ENCODE measurements at places on chromosomes 3 and 15.

DNA sequence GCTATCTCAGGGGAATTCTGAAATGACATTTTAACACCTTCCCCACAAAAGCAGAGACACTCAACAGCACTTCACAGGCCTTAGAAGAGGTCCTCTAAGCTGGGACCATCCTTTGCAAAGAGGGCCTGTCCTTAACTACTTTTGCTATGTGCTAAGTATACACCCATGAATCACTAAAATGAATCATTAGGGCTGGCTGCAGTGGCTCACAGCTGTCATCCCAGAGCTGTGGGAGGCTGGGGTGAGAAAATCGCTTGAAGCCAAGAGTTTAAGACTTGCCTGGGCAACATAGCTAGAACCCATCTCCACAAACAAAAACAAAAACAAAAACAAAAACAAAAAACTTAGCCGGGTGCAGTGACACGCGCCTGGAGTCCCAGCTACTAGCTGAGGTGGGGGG lies 53.9 kb upstream of the MELTF start:
- no peak for DNase-seq

- no peak for DNase-seq
Observed at GRCh38 chr3:161781381-161781780, 284.8 kb downstream of the OTOL1 start.

DNA sequence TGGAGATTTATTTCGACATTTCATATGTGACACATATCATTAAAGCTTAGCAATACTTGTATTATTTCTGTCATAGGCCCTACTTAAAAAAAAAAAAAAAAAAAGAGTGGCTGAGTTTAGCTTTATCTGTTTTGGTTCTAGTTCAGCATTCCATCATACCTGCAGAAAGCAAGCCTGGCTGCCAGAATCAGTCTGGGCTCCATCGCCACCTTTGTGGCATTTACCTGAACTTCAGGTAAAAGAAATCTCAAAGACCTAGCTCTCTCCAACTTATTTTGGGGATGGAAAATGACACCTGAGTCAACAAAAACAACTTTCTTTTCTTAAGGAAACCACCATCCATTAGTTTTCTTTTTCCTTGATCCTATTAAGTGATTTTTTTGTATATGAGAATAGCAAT lies 82.1 kb downstream of the NEK10 start:
- DNase-seq: no peak

DNA sequence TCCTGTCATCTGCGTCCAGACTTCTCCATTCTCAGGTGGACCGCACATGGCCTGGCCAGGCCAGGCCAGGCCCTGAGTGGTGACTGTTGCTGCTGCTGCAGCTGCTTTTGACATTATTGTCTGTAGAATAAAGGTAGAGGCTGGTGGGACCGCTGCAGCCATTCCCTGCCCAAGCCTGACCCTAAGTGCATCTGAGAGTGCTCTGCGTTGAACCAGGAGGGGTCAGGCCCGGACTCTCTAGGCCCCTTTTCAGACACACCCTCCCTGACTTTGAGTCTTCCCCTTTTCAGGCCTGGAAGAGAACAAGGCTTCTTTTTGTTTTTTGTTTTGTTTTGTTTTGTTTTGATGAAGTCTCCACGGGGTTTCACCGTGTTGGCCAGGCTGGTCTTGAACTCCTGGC lies 54.6 kb upstream of the FLNB start:
- DNase-seq: no peak

DNA sequence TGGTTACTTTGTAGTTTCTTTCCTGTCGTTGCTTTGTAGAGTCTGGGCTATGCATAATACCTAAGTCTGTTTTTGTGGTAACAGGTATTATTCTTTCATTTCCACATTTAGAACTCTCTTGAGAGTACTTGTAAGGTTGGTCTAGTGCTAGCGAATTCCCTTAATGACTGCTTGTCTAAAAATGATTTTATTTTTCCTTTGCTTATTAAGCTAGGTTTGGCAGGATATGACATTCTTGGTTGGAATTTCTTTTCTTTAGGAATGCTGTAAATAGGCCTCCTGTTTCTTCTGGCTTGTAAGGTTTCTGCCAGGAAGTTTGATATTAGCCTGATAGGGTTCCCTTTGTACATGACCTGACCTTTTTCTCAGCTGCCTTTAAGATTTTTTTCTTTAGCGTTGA lies 70.1 kb upstream of the SGO1 start:
- DNase-seq: no peak

- no peak for DNase-seq
Observed at GRCh38 chr3:127720985-127721935, 48.5 kb downstream of the ABTB1 start.

GRCh38 chr3:139299261-139300132 lies 44.3 kb upstream of the MRPS22 start:
- DNase-seq: no peak

GRCh38 chr15:97045666-97046421 lies 715.3 kb downstream of the NR2F2 start:
- DNase-seq: no peak

DNA sequence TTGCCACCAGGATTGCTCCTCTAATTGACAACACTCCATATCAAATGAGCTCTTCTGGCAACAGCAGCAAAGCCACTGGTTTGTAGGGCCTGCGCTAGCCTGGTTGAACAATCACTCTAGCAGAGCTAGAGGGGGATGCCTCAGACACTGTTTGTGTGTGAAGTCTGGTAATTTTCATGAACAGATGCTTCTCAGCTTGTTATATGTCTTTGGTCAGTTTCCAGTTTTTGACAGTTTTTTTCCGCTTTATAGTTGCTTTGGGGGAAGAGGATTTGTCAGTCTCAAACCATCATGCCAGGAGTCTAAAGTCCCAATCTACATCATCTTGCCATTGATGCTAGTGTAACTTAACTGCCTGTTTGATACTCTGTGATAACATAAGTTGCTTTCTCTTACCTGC lies 136.0 kb downstream of the HCN4 start:
- no peak for DNase-seq

DNA sequence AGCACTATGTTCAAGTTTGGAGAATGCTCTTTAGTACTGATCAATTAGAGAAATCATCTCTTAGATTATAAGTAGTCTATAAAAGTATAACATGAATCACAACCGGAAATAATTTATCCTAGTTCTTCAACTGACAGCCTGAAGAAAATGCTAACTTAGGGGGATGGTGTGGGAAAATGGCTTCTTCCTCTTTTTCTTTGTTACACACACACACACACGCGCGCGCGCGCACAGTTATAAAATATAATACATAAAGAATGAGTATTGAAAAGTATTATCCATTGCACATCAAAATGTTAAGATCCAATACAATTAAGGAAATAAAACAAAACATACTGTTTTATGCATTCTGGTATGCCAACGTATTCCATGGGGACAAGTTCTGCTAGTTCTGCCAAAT lies 11.2 kb upstream of the GTF2A2 start:
- no peak for DNase-seq

DNA sequence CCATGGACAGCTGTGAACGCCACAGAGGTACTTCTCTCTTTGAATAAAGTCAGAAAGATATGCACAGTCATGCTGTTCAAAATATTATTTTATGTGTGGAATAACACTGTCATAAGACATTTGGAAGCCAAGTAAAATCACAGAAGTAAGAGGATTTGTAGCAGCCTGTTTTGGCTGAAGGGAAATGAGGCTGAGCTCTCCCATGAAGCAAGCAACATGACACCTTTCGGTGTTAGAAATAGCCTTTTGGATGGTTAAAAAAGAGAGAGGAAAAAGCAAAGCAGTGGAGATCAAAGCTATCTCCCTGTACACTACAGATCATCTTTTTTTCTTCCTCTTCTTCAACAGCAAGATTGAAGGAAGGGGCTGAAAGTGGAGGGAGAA lies 755.3 kb downstream of the ROBO1 start:
- DNase-seq: no peak

DNA sequence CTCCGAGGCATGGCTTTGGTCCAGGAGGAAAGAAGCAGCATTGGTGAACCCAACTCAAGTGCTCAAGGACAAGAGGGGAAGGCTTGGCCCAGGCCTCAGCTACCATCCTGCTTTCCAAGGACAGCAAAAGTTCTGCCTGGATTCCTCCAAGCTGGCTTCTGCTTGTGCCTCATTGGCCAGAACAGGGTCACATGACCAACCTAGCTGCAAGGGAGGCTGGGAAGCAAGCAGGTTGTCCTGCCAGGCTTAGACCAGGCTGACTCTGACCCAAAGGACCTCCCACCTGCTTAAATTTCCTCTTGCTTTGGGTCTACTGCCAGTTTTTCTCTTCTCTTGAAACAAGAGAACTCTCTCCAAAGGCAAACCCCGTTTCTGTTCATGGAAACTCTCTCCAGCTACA lies 70.7 kb downstream of the RPN1 start:
- DNase-seq: no peak

- DNase-seq: no peak
Observed at GRCh38 chr3:156658732-156659090, 15.7 kb upstream of the TIPARP start.

DNA sequence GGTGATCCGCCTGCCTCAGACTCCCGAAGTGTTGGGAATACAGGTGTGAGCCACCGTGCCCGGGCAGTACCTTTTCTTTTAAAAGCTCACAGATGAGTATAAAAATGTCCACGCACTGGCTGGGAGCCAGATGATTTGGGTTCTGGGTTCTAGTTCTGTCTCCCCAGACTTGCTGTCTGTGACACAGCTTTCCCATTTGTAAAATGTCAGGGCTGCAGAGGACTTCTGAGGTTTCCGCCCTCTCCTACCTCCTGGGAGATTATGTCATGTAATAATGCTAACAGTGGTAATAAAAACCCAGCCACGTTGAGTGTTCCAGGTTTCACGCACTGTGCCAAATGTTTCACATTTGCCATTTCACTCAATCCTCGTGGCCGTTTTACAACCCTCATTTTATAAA lies 1.3 kb upstream of the PPP4R2 start:
- no peak for DNase-seq

GRCh38 chr15:74642348-74642733 lies 26.7 kb downstream of the CLK3 start:
- DNase-seq: no peak

- DNase-seq: no peak
Observed at GRCh38 chr3:168688267-168688666, 592.5 kb upstream of the GOLIM4 start.

DNA sequence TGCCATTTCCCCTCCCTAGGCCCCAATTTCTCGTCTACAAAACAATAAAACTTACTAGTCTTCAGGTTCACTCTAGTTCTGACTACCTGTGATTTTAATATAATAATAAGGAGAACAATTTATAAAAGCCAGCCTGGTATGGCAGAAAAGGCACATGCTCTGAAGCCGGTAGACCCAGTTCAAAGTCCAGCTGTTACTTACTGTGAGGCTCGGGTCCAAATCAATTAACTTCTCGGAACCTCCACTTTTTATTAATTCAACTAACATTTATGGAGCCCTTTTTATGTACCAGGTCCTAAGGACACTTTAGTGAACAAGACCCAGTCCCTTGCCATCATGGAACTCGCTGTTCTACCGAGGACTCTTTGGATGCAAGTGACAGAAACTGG lies 53.8 kb upstream of the SMAD3 start:
- DNase-seq: no peak

DNA sequence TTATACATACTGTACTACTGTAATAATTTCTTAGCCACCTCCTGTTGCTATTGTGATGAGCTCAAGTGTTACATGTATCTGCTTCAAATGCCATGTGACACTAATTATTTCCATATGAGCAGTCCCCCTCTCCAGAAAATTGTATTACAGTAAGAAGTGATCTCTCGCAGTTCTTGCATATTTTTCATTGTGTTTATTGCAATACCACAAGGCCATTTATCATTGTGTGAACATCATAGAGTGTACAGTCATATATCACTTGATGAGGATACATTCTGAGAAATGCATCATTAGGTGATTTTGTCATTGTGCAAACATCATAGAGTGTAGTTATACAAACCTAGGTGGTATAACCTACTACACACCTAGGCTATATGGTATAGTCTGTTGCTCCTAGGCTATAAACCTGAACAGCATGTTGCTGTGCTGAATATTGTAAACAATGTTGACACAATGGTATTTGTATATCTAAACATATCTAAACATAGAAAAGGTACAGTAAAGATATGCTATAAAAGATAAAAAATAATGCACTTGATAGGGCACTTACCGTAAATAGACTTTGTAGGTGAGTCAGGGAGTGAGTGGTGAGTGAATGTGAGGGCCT lies 189.6 kb upstream of the MLF1 start:
- no peak for DNase-seq

GRCh38 chr3:51581524-51581923 lies 43.0 kb downstream of the RAD54L2 start:
- no peak for DNase-seq

- no peak for DNase-seq
Observed at GRCh38 chr15:68972201-68973065, 42.1 kb upstream of the NOX5 start.

- DNase-seq: no peak
Observed at GRCh38 chr3:158213461-158213860, 103.6 kb downstream of the RSRC1 start.

GRCh38 chr3:195829897-195830254 lies 18.1 kb upstream of the MUC4 start:
- no peak for DNase-seq

DNA sequence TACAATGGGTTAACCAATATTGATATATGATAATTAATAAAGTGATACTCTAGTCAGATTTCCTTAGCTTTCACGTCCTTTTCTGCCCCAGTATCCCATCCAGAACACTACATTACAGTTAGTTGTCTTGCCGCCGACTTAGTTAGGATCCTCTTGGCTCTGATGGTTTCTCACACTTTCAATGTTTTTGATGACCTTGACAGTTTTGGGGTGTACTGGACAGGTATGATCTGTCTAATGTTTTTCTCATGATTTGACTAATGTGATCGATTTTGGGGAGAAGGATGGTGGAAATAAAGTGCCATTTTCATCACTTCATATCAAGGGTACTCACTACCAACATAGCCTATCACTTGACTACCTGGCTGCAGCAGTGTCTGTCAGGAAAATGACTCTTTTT lies 245.0 kb upstream of the TMC3 start:
- DNase-seq: no peak

DNA sequence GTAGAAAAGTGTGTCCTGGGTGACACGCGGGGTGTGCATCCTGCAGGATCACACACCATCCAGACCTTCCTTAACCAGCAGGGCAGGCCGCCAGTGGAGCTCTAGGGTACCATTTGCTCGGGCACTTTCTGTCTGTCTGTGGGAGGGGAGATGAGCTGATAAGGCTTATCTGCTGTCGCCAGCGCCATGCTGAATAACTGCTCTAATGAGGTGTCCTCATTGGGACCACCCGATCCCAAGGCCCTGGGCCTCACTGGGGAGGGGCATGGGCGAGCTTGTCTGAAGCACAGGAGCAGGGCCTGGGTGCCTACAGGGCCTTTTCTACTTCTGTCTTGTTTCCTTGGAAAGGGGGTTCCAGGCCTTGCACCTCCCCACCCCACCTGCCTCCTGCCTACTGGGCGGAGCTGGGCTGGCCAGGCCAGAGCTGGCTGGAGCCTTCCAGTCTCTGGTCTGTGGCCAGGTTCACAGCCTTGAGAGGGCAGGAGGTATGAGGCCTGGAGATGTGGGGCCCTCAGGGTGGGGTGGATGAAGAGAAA lies 2.5 kb upstream of the GATA2 start:
- no peak for DNase-seq

- no peak for DNase-seq
Observed at GRCh38 chr3:1294586-1294985, 201.8 kb downstream of the CNTN6 start.

- DNase-seq: no peak
Observed at GRCh38 chr3:163218336-163218735, 1721.7 kb downstream of the OTOL1 start.

- no peak for DNase-seq
Observed at GRCh38 chr3:87267953-87268645, 8.3 kb downstream of the POU1F1 start.

GRCh38 chr3:177977381-177978158 lies 558.7 kb upstream of the KCNMB2 start:
- no peak for DNase-seq

GRCh38 chr3:71265365-71265915 lies 318.1 kb downstream of the FOXP1 start:
- DNase-seq: no peak
